Activated CD8-positive, alpha-beta T cell treated with anti-CD3 and anti-CD28 coated beads, Interleukin-2, amount 10 ng/mL, durations not matched to agents 7 days and 5 days (primary cell): ENCODE measurements at places on chromosomes 5 and 9.

DNA sequence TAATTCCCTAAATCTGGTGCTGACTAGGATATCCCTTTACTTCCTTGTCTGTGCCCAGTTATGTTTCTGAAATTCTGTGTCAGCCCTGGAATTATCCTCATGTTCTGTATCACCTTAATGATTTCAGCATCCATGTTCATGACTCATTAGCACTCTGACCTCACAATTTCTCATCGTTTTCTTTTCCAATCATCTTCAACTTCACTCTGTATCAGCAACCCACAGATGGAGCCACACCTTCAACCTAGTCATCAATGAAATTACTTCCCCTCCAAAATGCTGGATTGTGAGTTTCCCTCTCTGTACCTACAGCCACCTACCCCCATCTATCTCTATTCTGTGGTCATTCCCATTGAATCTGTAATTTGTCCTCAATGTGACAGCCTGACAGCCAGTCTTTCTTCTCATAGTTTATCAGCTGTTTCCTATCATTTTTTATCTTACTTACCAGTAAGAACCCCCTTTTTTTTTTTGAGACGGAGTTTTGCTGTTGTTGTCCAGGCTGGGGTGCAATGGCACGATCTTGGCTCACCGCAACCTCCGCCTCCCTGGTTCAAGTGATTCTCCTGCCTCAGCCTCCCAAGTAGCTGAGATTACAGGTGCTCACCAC is 3.1 kb upstream of the IL6ST start:
- no peak for DNase-seq
- peaks cover 3% of the 10 kb centered on the region for H3K36me3 ChIP-seq
- H3K4me1 ChIP-seq = peaks cover 28% of the 10 kb centered on the region
- H3K27me3 ChIP-seq = no peaks in the 10 kb centered on the region
- H3K4me3 ChIP-seq = no peak overlapping the region

DNA sequence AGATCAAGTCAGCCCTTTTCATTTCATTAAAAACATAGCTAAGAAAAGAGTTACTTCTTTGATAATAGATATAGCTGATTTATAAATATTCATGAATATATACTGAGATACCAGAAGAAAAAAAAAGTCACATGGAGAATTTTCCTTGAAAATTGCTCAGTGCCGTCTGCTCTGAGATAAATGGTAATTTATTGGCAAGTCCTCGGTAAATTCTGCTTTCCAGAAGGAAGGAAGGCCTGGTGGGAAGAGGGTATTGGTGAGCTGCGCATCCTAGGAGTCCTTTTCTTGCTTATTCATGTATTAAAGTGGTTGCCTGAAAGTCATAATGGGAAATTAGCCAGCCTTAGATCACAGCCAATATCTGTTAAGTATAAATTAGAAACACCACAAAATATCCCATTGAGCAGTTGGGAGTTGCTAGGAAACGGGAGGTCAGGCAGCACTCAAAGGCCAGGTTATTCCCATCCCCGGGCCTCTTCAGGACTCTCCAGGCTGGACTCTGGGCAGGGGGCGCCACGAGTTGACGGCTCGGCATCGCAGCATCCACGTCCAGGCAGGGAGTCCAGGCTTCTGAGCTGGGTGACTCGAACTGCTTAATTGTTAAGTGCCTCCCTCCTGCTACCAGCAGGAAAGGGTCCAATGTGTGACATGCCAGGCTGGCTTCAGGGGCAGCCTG is 116.7 kb upstream of the RETREG1 start:
- DNase-seq = no peak
- H3K27me3 ChIP-seq = peaks cover 15% of the 10 kb centered on the region
- no peaks in the 10 kb centered on the region for H3K36me3 ChIP-seq
- no peaks in the 10 kb centered on the region for H3K4me1 ChIP-seq

GRCh38 chr9:87080512-87081264 is 133.4 kb upstream of the GAS1 start:
- no peaks in the 10 kb centered on the region for H3K4me1 ChIP-seq
- no peaks in the 10 kb centered on the region for H3K36me3 ChIP-seq
- DNase-seq = no peak
- no peaks in the 10 kb centered on the region for H3K27me3 ChIP-seq
- H3K27ac ChIP-seq = no peak overlapping the region

- H3K4me3 ChIP-seq = no peak overlapping the region
- H3K4me1 ChIP-seq = no peaks in the 10 kb centered on the region
- no peak overlapping the region for H3K27ac ChIP-seq
- no peak for DNase-seq
- H3K27me3 ChIP-seq = no peaks in the 10 kb centered on the region
These were observed 86.5 kb upstream of the ATP10B start for GRCh38 chr5:160938532-160938931.

GRCh38 chr9:76107482-76107881 is 217.0 kb downstream of the PCSK5 start:
- no peaks in the 10 kb centered on the region for H3K27me3 ChIP-seq
- no peak for DNase-seq
- peaks cover 1% of the 10 kb centered on the region for H3K36me3 ChIP-seq
- H3K4me1 ChIP-seq = no peaks in the 10 kb centered on the region
- H3K4me3 ChIP-seq = no peak overlapping the region

GRCh38 chr5:89844548-89844947 is 565.0 kb downstream of the CETN3 start:
- no peaks in the 10 kb centered on the region for H3K36me3 ChIP-seq
- H3K4me3 ChIP-seq = no peak overlapping the region
- no peaks in the 10 kb centered on the region for H3K27me3 ChIP-seq
- H3K4me1 ChIP-seq = no peaks in the 10 kb centered on the region

GRCh38 chr5:139562847-139563246 is 1.7 kb downstream of the UBE2D2 start:
- H3K4me3 ChIP-seq = peak overlapping the region; percentile 91
- no peak for DNase-seq
- H3K4me1 ChIP-seq = peaks cover 51% of the 10 kb centered on the region
- H3K36me3 ChIP-seq = peaks cover 38% of the 10 kb centered on the region
- H3K27ac ChIP-seq = peak overlapping the region; percentile 91
- no peaks in the 10 kb centered on the region for H3K27me3 ChIP-seq

DNA sequence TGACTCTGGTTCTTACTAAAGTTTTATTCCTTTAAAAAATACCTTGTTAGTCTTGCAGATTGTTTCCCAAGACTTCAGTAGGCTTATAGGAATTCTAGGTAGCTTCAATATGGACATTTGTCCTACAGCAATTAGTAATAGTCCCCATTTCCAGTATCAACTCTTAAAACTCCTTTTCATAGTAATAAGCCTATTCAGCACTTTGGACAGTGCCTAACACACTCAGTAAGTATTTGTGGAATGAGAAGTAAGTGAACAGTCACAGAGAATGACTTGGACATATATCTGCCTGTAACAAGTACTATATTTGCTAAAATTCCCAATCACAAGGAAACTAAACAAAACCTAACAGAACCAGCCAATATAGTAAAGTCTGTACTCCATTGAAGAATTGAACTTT is 1291.8 kb upstream of the DMAC1 start:
- H3K36me3 ChIP-seq = no peaks in the 10 kb centered on the region
- H3K4me3 ChIP-seq = no peak overlapping the region
- H3K27ac ChIP-seq = no peak overlapping the region
- no peaks in the 10 kb centered on the region for H3K4me1 ChIP-seq

GRCh38 chr9:80866576-80867227 is 822.6 kb downstream of the TLE1 start:
- no peak overlapping the region for H3K4me3 ChIP-seq
- H3K27me3 ChIP-seq = no peaks in the 10 kb centered on the region
- H3K4me1 ChIP-seq = no peaks in the 10 kb centered on the region
- H3K36me3 ChIP-seq = no peaks in the 10 kb centered on the region
- DNase-seq = no peak

GRCh38 chr9:5790923-5791322 is 42.0 kb downstream of the ERMP1 start:
- peaks cover 83% of the 10 kb centered on the region for H3K36me3 ChIP-seq
- H3K4me1 ChIP-seq = peaks cover 34% of the 10 kb centered on the region

- H3K27ac ChIP-seq = no peak overlapping the region
- DNase-seq = no peak
These were observed 571.0 kb downstream of the PTPRD start for GRCh38 chr9:10041726-10042229.

DNA sequence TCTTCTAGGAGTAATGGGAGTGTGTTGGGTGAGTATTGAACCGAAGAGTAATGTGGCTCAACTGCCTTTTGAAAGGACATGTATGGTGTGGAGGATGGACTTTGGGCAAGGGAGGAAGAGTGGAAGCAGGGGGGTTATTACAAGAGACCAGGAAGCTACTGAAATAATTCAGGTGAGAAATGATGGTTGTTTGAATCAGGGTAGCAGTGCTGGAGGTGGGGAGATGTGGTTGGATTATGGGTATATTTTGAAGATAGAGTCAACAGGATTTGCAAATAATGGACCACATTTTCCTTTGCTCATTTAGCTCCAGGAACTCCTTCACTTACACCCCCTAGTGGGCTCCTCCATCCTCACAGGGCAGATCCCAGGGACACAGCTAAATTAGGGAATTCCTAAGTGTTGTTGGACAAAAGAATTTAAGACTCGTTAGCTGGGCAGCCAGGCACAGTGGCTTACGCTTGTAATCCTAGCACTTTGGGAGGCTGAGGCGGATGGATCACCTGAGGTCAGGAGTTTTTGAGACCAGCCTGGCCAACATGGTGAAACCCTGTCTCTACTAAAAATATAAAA is 1.2 kb upstream of the SLC4A9 start:
- H3K36me3 ChIP-seq = no peaks in the 10 kb centered on the region
- no peak overlapping the region for H3K27ac ChIP-seq
- no peak for DNase-seq
- peaks cover 20% of the 10 kb centered on the region for H3K4me1 ChIP-seq

GRCh38 chr5:17316970-17317459 is 99.6 kb downstream of the BASP1 start:
- no peak overlapping the region for H3K4me3 ChIP-seq
- no peaks in the 10 kb centered on the region for H3K4me1 ChIP-seq
- no peaks in the 10 kb centered on the region for H3K27me3 ChIP-seq
- H3K27ac ChIP-seq = no peak overlapping the region
- H3K36me3 ChIP-seq = no peaks in the 10 kb centered on the region
- no peak for DNase-seq

- no peak overlapping the region for H3K27ac ChIP-seq
- DNase-seq = no peak
- no peaks in the 10 kb centered on the region for H3K27me3 ChIP-seq
These were observed 1.9 kb downstream of the CERT1 start for GRCh38 chr5:75509546-75509945.

DNA sequence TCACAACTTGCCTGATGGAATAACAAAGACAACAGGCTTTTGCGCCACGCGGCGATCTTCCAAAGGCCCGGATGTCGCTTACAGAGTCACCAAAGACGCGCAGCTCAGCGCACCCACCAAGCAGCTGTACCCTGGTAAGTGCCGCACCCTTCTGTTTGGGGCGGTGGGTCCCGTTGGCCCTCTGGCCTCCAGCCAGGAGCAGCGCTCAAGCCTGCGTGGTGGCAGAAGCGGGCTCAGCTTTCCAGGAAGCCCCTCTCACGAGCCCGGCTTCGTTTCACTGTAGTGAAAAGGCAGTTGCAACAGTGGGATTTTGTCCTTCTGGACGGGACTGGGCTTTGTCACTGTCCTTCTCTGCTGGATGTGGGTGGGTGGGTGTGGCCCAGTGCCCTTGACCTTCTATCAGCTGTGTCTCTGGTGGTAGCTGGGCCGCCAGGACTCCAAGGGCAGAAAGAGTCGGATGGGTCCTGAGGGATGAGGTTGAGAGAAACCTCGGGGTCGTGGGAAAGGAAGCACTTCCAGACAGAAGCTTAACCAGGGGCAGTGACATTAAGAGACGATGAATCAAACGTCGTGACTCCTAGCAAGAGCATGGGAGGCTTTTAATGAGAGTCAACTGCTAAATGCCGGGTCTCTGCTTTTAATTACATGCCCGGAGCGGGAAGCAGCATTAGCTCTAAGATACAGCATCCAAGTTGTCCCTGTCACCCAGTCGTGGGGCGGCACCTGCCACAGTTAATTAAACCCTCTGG is 49.5 kb downstream of the COL5A1 start:
- DNase-seq = no peak
- no peaks in the 10 kb centered on the region for H3K36me3 ChIP-seq
- peaks cover 3% of the 10 kb centered on the region for H3K27me3 ChIP-seq
- no peak overlapping the region for H3K4me3 ChIP-seq

- H3K4me3 ChIP-seq = no peak overlapping the region
- peaks cover 28% of the 10 kb centered on the region for H3K4me1 ChIP-seq
- H3K27me3 ChIP-seq = no peaks in the 10 kb centered on the region
- H3K27ac ChIP-seq = no peak overlapping the region
- DNase-seq = peak; percentile 63
These were observed 55.3 kb upstream of the IL17B start for GRCh38 chr5:149434162-149435014.
